CD4-positive, alpha-beta T cell treated with Interleukin-17A for 1 hour (primary cell): ENCODE measurements at places on chromosomes 7 and 10.

GRCh38 chr10:3931224-3931623 is 146.2 kb upstream of the KLF6 start:
- no peak for DNase-seq

- DNase-seq: no peak
Measured at GRCh38 chr10:1736144-1736971, 967 bp downstream of the ADARB2 start.

DNA sequence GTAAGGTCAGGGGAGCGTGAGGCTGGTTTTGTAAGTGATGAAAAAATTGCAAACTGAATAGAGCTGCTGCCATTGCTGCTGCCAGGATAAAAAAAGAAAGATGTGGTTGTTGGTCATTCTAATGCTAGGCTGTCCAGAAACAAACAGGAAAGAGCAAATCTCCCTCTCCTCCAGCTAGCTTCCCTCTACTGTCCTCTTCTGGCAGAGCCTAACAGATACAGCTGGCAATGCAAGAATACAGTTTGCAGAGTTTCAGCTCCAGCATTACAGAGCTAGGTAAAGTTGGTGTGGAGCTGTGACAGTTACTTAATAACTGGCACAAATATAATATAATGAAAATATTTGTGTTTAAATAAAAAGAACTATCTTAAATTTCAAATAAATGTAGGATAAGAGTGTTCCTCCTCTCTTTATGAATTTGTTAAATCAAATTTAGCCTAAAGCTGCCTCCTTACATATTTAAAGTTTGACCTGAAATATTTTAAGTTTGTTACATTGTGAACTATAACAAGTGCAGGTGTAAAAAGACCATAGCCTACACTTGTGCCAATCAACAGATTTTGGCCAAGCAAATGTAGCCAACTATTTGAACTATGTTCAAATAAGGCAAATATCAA is 407.7 kb downstream of the SH2D4B start:
- DNase-seq: no peak

GRCh38 chr7:24477398-24478136 is 95.7 kb upstream of the PALS2 start:
- DNase-seq: no peak

DNA sequence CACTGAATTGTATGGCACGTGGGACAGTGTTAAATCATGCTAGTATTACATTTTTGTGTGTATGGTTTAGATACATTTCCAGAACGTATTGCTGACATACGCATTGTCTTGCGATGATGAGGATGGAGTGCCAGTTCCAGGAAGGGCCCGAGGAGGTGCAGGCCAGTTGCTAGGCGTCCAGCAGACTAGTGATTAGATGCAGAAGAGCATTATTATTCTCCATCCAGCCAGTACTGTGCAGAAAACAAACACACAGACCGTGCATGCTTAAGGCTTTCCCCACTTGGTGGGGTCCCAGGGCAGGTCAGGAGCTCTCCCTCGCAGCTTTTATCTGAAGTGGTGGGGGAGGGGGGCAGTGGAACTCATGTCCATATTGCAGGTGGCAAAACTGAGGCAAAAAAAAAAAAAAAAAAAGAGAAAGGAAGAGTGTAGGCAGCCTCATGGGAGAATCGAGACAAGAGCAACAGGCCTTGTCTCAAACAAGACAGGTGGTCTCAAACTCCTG is 189.2 kb downstream of the CAMK1D start:
- DNase-seq: no peak

- DNase-seq: no peak
Measured at GRCh38 chr7:107122486-107122911, 46.3 kb upstream of the HBP1 start.

GRCh38 chr7:45592230-45592991 is 18.2 kb downstream of the ADCY1 start:
- no peak for DNase-seq

GRCh38 chr10:75461672-75462649 is 30.5 kb downstream of the LRMDA start:
- DNase-seq: no peak

DNA sequence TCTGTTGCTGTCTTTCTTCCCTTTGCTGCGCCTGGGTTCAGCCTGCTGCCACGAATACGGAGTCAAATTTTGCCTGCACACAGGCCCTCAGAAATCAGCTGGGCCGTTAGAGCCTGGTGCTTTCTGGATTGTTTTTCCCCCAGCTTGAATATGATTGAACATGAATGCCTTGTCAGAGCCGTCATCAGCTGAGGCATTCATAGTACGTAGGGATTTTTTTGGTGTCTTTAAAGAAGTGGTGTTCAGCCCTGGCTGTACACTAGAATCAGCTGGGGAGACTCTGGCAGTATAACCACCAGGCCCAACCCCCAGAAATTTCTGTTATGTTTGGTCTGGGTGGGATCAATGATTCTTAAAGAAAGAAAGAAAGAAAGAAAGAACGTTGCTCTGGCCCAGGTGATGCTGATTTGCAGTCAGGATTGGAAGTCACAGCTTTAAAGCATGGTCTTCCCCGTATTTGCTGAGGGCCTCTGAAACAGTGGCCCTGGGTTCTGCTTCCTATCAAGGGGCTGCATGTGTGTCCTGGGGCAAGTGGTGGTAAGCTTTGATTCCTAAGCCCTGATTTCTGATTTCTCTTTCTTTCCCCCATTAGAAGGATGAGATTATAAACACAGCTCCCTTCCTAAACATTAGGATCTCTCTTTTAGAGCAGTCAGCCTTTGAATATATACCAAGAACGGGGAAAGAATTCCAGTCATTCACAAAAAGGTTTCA is 24.7 kb downstream of the NUB1 start:
- DNase-seq: no peak

DNA sequence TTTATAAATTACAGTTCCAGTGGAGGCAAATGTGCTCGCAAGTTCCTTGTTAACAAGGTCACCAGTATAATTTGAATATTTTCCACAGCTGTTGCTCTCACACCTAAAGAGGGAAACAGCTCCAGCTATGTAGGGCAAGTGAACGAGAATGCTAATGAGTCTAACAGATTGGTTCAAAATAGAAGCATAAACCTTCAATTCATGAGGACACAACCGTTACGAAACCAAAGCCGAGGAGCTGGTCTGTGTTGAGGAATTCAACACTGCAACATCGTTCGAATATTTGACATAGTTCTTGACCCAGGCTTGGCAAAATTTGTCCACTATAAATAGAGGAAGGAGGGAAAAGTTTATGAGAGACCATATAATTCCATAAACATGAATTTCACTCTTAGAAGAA is 161.3 kb downstream of the KLF6 start:
- no peak for DNase-seq

DNA sequence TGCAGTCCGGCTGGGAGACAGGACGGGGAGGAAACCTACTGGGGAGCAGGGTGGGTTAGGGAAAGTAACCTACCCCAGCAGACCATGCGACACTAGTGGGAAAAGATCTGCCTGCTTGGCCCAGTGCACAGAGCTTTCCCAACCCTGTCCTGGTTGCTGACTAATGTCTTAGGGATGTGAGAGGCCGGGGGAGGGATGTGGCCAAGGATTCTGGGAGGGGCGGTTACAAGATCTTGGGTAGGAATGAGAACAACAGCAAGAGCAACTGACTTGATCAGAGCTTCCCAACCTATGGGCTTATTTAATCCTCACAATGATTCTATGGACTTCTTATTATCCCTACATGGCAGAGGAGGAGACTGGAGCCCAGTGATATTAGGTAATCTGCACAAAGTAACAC is 24.0 kb upstream of the EIF5AL1 start:
- no peak for DNase-seq

- DNase-seq: peak; percentile 1
Measured at GRCh38 chr7:42611961-42612360, 299.9 kb downstream of the C7orf25 start.

- no peak for DNase-seq
Measured at GRCh38 chr10:1741450-1741849, 4.1 kb upstream of the ADARB2 start.

DNA sequence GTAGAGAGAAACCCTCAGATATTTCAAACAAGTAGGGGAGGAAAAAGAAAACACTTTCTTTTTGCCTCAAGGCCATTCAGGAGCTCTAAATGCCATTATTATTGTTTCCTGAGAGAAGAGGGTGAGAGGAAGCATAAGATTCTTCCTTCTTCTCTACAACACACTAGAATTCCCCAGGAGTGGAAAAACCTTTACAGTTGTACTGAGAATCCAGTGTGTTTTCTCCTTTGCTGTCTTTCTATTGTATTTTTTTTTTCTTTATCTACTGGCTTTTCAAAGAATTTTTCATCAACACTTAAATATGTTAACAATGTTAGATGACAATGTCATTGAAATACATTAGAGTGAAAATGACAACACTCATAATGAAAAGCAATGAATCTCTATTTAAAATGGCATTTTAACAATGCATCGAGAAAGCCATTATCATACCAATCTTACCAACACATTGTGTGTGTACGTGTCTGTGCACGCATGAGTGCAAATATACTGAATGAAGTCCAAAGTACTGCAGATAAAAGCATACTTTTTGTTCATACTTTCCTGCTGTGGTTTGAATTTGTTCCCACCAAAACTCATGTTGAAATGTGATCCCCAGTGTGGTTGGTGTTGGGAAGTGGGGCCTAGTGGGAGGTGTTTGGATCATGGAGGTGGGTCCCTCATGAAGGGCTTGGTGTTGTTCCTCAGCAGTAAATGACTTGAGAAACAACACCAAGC is 24.2 kb upstream of the MACC1 start:
- no peak for DNase-seq

- DNase-seq: no peak
Measured at GRCh38 chr7:106901828-106902441, 36.9 kb downstream of the PIK3CG start.

DNA sequence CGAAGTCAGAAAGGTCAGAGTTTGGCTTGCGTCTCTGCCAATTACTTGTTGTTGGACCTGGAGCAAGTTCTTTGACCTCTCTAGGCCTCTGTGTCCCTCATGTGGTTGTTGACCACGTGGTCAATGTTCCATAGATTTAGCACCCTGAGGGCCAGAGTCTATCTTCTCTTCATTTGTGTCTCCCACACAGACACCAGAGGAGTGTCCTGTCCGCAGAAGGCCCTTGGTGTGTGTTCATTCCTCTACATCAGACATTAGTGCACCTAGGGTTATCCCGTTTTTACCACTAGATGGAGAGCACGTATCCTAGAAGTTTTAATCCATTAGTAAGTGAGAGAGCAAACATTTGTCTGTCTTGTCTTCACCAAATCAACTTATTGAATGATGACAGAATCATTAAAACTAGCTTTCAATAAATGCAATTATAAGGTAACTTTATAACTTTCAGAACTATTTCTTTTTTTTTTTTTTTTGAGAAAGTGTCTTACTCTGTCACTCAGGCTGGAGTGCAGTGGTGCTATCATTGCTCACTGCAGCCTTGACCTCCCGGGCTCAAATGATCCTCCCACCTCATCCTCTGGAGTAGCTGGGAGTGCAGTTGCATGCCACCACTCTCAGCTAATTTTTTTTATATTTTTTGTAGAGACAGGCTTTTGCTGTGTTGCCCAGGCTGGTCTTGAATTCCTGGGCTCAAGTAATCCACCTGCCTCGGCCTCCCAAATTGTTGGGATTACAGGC is 122.5 kb upstream of the ANKRD1 start:
- peak; percentile 5 for DNase-seq

DNA sequence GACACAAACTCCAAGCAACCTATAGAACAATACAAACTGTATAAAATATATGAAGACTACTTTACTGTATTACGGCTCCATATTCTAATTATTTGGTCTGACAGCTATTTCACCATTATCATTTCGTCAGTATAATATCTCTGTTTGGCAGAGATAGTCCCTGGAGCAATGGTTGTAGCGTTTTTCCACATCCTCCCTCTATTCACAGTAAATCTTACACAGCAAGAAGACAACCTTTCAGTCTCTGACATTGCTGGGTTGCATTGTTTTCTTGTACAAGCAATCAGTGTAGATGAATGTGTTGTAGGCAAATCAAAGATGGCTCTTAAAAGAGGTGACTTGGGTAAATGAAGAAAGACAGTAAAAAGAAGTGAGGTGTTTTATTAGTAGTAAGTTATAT is 105.6 kb upstream of the PLXDC2 start:
- no peak for DNase-seq

DNA sequence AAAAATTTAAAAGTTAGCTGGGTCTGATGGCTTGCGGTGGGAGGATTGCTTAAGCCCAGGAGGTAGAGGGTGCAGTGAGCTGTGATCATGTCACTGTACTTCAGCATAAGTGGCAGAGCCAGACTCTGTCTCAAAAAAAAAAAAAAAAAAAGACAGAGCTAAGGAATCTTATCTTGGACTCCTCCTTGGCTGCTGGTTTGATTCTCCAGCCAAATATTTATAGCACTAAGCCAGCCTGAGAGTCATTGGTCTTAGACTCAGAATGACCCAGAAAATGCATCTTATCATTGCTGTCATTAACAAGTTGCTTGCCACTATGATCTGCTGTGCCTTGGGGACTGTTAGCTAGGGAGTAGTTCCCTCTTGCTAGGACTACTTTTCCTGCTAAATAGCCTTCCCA is 164.7 kb downstream of the GNAT3 start:
- DNase-seq: no peak

GRCh38 chr7:100720671-100721504 is 620 bp downstream of the EPO start:
- DNase-seq: no peak

DNA sequence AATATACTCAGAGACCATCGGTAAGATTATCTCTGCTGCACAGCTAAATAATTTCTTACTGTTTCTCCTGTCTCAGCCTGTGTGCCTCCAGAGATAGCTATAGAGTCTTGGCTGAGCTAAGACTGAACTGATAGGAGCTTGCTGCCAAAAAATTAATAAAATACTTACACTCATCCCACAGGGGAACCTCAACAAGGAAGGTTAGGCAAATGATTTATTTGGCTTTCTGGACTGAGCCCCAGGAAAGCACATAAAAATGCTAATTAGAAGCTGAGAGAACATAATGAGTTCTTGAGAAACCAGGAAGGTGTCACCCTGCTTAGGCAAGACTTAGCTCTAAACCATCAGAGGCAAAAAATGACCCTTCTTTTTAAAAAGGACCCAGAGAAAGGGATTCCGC is 534.5 kb downstream of the TNS3 start:
- no peak for DNase-seq

DNA sequence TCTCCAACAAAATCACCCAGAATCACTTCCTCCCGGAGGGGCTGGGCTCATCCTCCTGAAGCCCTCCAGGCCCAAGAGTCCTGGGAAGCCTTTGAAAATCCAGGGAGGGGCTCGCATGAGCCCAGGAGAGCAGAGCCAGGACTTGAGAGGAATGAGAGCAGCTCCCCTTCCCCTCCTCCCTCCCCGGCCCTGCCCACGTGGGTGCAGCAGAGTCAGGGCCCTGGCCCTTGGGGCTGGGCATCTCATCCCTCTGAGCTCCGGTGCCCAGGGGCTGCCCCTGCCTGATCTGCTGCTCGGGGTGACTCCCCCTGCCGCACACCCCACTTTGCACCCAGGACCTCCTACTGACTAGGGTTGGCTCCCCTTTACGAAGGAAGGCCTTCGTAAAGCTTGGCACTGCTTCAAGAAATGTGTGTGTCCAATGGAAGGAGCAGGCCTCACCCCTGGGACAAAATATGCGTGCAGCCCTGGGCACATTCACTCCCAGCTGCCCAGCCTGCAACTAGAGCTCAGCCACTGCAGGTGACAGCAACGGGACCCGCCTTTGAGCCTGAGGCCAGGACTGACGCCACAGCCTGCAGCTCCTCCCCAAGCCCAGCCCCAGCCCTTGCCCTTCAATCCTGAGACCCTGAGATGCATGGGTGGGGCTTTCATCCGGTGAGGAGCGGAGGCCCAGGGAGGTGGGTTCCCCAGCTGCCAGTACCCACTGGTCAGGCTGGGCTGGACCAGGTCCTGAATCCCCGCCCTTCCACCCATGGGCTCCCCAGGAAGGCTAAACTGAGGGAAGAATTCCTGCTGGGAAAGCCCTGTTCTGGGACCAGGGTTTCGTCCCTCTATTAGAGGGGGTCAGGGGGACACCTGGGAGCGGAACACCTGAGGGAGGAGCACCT is 21.8 kb downstream of the PWWP2B start:
- DNase-seq: no peak
